Stimulated activated CD4-positive, alpha-beta T cell treated with anti-CD3 and anti-CD28 coated beads, TNF-alpha, amount 100 ng/mL, for 24 hours (primary cell): ENCODE measurements at places on chromosomes 11 and 22.

GRCh38 chr11:75200051-75200450 is 40.5 kb upstream of the TPBGL start:
- DNase-seq = no peak

GRCh38 chr11:109153836-109154235 is 268.2 kb upstream of the C11orf87 start:
- DNase-seq = no peak

- no peak for DNase-seq
Measured at GRCh38 chr22:33361581-33361980, 303.4 kb upstream of the SYN3 start.

GRCh38 chr22:42711281-42711731 is 9.4 kb downstream of the A4GALT start:
- no peak for DNase-seq

DNA sequence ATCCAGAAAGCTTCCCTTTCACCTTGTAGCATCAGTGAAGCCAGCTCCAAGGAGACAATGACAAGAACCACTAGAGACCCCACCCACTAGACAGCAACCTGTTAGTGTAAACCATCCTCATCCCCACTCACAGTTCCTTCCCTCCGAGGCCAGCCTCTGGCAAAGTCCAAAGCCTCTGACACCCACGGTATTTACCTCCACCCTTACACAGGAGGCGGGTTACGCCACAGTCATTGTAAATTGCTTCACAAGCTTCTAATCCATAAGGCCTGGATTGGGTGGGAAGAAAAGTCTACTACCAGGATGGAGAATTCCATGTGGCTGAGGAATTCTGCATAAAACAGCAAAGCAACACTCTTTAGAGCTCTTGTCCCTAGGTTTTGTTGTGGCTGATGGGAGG is 287.4 kb downstream of the BUD13 start:
- DNase-seq = no peak

DNA sequence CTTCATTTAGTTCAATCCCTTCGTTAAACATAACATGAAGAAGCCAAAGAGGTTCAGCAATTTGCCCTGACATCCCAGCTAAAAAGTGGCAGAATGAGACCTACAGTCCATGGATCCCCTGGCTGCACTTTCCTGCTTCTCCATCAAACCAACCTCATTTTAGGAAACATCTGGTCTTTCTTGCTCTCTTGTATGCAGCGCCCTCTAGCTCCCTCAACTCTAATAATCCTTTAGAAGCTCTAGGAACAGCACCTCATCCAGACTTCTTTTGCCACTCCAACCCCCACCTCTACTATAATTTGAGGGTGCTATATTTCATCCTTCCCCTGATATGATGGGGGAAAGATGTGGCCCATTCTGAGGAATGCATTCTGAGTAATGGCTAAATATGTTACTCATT is 7.4 kb downstream of the CNTF start:
- no peak for DNase-seq

- DNase-seq = no peak
Measured at GRCh38 chr22:17368144-17368543, 1.1 kb upstream of the CECR2 start.

DNA sequence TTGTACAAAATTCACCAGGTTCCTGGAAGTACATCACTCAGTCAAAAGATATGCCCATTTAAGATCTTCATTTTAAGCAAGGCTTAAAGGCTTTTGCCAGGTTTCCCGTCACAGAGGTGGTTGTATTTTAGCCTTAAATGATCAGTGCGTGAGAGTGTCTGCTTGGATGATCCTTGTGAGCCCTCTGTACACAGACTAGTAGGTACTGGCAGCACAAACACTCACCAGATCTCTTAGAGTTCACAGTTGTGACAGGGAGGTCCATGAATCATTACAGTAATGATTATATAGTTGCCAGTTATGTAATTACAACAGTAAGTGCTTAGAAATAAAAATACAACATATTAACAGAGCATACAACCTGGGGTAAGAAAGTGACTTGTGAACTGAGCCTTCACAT is 84.2 kb upstream of the SLC25A18 start:
- DNase-seq = no peak

GRCh38 chr22:21837248-21837979 is 30.0 kb downstream of the MAPK1 start:
- no peak for DNase-seq

- DNase-seq = no peak
Measured at GRCh38 chr11:102824556-102824955, 18.9 kb downstream of the MMP3 start.

DNA sequence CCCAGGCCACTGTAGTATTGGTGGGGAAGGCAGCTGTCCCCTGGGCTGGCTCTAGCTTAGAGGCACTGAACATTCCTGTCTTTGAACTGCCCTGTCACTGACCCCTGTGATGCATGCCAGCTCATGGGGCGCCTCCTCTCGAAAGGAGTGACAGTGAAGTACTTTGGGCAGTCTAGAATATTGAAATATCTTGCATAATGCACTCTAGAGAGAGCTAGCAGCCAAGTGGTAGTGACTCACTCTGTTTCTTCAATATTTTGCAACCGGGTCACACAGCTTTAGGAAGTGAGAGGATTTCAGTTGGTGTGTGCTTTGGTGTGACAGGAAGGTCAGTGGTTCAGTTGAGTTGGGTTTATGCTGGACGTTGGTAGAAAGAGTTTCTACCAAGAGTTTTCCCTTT is 35.5 kb upstream of the ST14 start:
- DNase-seq = no peak

- DNase-seq = no peak
Measured at GRCh38 chr11:13782390-13783075, 114.1 kb downstream of the FAR1 start.
